BE2C (cell line): ENCODE measurements at places on chromosomes 3 and 15.

GRCh38 chr3:104044002-104044401 is 1322.7 kb upstream of the ALCAM start:
- no peak for DNase-seq

DNA sequence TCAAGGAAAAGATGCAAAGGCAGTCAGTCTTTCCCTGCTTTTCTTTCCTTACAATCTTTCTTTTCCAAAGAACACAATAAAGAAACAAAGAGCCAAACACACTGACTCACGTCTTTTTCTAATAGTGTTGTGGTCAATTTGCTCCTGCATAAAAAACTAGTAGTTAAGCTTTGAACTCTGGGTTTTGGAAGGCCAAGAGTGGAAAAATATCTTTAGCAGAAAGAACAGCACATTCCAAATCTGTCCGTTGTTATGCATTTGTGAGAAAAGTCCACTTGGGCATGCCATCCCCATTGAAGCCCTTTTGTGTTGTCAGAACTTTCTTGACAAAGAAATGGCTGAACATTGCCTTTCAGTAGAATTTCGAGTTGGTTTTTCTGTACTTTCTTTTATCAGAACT is 18.2 kb downstream of the COL8A1 start:
- DNase-seq, result no peak

- DNase-seq, result no peak
These were observed 61.4 kb downstream of the GOLIM4 start for GRCh38 chr3:168034152-168034928.

DNA sequence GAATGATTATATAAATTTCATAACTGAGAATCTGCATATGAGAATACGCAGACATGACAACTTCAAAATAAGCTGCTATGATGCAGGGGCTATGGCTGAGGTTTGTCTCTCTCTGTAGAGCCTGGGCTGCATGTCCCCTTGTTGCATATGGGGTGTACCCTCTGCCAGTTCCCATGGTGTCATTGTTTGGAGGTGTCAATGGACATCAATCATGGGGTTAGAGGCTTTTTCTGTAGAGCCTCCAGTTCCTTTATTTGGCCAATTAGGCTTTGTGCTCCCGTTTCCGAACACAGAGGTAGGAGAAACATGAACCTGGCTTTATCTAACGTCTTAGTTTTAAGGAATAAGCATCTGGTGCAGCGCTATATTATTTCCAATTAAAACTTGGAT is 77.3 kb upstream of the RARB start:
- DNase-seq, result no peak

GRCh38 chr15:60000113-60000823 is 3.8 kb upstream of the FOXB1 start:
- no peak for DNase-seq
